ENCODE measurements at places on chromosomes 5 and 9.
A peak's percentile ranks its signal among the peaks of the same experiment; 100 is the strongest.

GRCh38 chr9:136806631-136807201 is 1.0 kb upstream of the RABL6 start:
- DNase-seq, result no peak
- peaks cover 16% of the 10 kb centered on the region for H3K36me3 ChIP-seq
- peaks cover 5% of the 10 kb centered on the region for H3K27me3 ChIP-seq
- peak overlapping the region; percentile 88 for H3K4me3 ChIP-seq
- H3K27ac ChIP-seq, result peak overlapping the region; percentile 45

- DNase-seq, result no peak
- H3K27ac ChIP-seq, result peak overlapping the region; percentile 50
- peaks cover 33% of the 10 kb centered on the region for H3K36me3 ChIP-seq
- H3K4me3 ChIP-seq, result no peak overlapping the region
- H3K4me1 ChIP-seq, result peaks cover 67% of the 10 kb centered on the region
Measured at GRCh38 chr5:1794901-1795290, 4.7 kb downstream of the MRPL36 start.

- DNase-seq, result peak; percentile 41
- H3K4me3 ChIP-seq, result no peak overlapping the region
- H3K4me1 ChIP-seq, result peaks cover 17% of the 10 kb centered on the region
- no peaks in the 10 kb centered on the region for H3K27me3 ChIP-seq
Measured at GRCh38 chr9:72396247-72397091, 31.5 kb upstream of the ZFAND5 start.

DNA sequence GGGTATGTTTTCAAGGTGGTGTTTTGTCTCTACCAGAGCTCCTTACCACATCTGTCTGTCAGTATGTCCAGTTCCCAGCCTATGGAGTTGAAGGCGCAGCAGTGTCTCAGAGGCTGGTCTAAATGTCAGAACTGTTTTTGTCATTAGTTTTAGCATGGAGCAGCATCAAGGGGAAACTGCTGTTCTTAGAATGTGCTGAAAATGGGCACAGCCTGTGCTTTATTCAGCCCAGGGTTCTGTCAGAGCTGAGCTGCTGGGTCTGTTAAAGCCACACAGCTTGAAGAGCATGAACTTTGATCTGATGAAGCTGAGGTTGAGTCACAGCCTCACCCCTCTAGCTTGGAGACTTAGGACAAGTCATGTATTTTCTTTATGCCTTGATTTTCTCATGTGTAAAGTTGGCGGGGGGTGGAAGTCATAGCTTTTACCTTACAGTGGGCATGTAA is 71.9 kb downstream of the RALGPS1 start:
- DNase-seq, result no peak
- peaks cover 14% of the 10 kb centered on the region for H3K4me1 ChIP-seq
- no peak overlapping the region for H3K4me3 ChIP-seq
- no peaks in the 10 kb centered on the region for H3K36me3 ChIP-seq
- no peak overlapping the region for H3K27ac ChIP-seq
- peaks cover 10% of the 10 kb centered on the region for H3K27me3 ChIP-seq

GRCh38 chr5:8456846-8457186 is 587.9 kb downstream of the MTRR start:
- peaks cover 6% of the 10 kb centered on the region for H3K36me3 ChIP-seq
- peak overlapping the region; percentile 95 for H3K4me3 ChIP-seq
- peak overlapping the region; percentile 97 for H3K27ac ChIP-seq
- no peaks in the 10 kb centered on the region for H3K27me3 ChIP-seq

DNA sequence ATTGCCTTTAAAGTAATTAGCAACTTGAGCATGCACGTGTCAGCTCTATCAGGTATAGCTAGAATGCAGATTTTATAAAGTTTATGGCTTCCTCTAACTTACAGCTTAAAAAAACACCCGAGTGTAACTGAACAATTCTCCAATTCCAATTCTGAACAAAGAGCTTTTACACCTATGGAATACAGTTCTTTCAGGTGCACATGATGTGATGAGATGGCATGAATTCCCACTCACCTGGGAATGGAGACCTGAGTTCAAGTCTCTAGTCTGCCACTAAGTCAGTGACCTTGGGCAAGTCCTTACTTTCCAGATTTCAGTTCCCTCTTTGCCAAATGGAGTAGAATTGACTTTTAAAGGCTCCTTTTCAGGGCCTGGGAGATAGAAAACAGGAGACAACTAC is 1.8 kb downstream of the ZFAND5 start:
- peaks cover 11% of the 10 kb centered on the region for H3K27me3 ChIP-seq
- peak overlapping the region; percentile 96 for H3K4me3 ChIP-seq
- no peak for DNase-seq
- H3K36me3 ChIP-seq, result peaks cover 54% of the 10 kb centered on the region

- no peak for DNase-seq
- H3K36me3 ChIP-seq, result no peaks in the 10 kb centered on the region
- no peaks in the 10 kb centered on the region for H3K4me1 ChIP-seq
- no peak overlapping the region for H3K4me3 ChIP-seq
- H3K27ac ChIP-seq, result no peak overlapping the region
- H3K27me3 ChIP-seq, result peaks cover 36% of the 10 kb centered on the region
Measured at GRCh38 chr9:136189394-136190236, 15.3 kb downstream of the LHX3 start.

- H3K27me3 ChIP-seq, result peaks cover 2% of the 10 kb centered on the region
- H3K4me3 ChIP-seq, result no peak overlapping the region
- H3K27ac ChIP-seq, result no peak overlapping the region
- no peaks in the 10 kb centered on the region for H3K4me1 ChIP-seq
- DNase-seq, result no peak
Measured at GRCh38 chr5:166695326-166695725, 1596.1 kb upstream of the WWC1 start.

DNA sequence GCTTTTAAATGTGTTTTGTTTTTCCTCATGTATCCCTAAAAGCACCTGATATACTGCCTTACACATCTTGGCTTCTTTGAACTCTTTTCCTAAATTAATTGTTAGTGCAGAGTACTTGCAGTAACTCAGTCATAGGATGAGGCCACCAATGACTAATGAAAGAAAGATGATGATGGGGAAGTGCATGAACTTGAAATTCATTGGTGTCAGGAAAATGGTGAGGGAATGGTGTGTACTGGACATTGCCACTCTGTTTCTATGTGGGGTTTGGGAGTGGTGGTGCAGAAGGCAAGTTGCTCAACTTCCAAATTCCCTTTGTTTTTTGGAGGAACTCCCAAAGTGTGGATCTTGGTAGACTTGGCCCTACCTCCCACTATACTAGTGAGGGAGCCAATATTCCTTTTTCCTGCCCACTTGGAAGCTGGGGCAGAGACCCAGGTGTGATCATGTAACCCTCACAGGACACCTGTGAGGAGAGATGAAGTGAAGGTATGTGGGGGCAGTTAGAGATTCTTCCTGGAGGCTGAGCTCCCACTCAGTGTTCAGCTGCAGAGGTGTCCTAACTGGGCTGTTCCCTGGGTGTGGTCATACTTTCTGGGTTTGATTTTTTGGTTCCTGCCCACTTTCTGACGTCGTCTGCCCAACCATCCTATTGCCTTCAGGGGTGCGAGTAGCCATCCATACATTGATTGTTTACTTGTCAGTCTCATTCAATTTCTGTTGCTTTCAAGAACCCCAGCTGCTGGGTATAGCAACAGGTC is 298.5 kb downstream of the MAST4 start:
- no peak overlapping the region for H3K27ac ChIP-seq
- no peak for DNase-seq
- H3K4me1 ChIP-seq, result no peaks in the 10 kb centered on the region
- H3K36me3 ChIP-seq, result no peaks in the 10 kb centered on the region

GRCh38 chr9:20512106-20512505 is 110.2 kb downstream of the MLLT3 start:
- peaks cover 2% of the 10 kb centered on the region for H3K27me3 ChIP-seq
- peaks cover 52% of the 10 kb centered on the region for H3K4me1 ChIP-seq
- H3K4me3 ChIP-seq, result peak overlapping the region; percentile 52
- peak; percentile 87 for DNase-seq

DNA sequence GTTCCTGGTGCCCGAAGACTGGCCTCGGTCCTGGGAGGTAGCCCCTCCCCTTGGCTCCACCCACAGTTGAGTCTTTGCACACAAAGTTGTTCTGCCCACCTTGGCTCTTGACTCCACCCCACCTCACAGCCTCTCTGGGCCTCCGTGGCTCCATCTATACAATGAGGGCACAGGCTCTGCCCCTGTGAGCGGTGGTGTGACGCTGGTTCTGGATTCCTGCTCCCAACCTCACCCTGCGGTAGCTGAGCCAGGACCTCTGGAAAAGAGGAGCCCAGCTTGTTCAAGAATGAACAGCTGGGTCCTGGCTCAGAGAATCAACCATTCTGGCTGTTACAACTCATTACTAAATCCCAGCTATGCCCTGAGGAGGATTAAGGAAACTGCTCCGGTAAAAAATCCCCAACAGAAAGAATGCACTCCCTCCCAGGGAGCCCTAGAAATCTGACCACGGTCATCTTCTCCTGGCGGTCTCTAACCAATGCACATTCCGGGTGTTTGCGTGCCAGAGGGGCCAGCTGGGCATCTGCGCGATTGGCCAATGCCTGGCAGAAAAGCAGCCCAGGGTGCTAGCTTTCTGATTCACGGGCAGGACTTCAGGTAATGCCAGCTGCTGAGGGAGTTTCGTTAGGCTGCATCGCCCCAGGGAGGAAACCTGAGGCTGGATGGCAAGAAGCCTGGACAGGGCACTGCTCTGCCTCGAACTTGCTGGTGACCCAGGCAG is 9.9 kb upstream of the GRHPR start:
- H3K4me1 ChIP-seq, result peaks cover 36% of the 10 kb centered on the region
- H3K27me3 ChIP-seq, result no peaks in the 10 kb centered on the region
- peak overlapping the region; percentile 17 for H3K4me3 ChIP-seq
- no peaks in the 10 kb centered on the region for H3K36me3 ChIP-seq

- H3K4me3 ChIP-seq, result no peak overlapping the region
- H3K36me3 ChIP-seq, result no peaks in the 10 kb centered on the region
- no peak overlapping the region for H3K27ac ChIP-seq
- no peaks in the 10 kb centered on the region for H3K4me1 ChIP-seq
Measured at GRCh38 chr9:30713243-30713642, 1671.2 kb upstream of the ACO1 start.

- no peak overlapping the region for H3K27ac ChIP-seq
- peaks cover 14% of the 10 kb centered on the region for H3K36me3 ChIP-seq
- no peak overlapping the region for H3K4me3 ChIP-seq
- no peak for DNase-seq
- H3K27me3 ChIP-seq, result no peaks in the 10 kb centered on the region
Measured at GRCh38 chr5:79691007-79691406, 1.4 kb downstream of the CMYA5 start.

DNA sequence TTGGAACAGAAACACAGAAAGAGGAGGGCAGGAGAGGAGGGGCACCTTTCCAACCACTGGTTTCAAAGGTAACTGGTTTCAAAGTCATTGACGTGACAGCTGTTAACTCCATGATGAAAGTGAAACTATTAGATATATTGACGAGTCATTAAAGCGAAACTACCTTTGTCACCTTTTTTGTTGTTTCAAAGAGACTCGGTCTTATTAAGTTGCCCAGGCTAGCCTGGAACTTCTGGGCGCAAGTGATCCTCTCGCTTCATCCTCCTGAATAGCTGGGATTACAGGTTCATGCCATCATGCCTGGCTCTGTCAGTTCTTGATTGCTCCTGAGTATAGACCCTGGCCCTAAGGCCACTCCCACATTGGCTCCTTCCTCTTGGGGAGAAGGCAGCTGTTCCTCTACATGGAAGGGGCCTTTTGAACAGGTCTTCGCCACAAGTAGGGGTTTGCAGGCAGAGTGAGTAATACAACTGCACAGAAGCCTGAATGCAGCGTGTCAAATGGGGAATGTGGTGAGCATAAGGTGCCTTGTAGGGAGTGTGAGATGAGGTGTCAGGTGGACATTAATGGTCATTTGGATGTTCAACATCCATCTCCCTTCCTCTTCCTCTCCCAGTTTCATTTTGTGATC is 3.4 kb upstream of the F12 start:
- H3K36me3 ChIP-seq, result no peaks in the 10 kb centered on the region
- DNase-seq, result no peak
- no peak overlapping the region for H3K27ac ChIP-seq
- no peak overlapping the region for H3K4me3 ChIP-seq
- 0 out of 2 replicates have a peak, but pooled peaks cover 7% of the 10 kb centered on the region for H3K4me1 ChIP-seq
- peaks cover 18% of the 10 kb centered on the region for H3K27me3 ChIP-seq

GRCh38 chr9:126663661-126664072 is 49.9 kb downstream of the LMX1B start:
- peaks cover 31% of the 10 kb centered on the region for H3K27me3 ChIP-seq
- H3K27ac ChIP-seq, result no peak overlapping the region
- H3K4me1 ChIP-seq, result no peaks in the 10 kb centered on the region

DNA sequence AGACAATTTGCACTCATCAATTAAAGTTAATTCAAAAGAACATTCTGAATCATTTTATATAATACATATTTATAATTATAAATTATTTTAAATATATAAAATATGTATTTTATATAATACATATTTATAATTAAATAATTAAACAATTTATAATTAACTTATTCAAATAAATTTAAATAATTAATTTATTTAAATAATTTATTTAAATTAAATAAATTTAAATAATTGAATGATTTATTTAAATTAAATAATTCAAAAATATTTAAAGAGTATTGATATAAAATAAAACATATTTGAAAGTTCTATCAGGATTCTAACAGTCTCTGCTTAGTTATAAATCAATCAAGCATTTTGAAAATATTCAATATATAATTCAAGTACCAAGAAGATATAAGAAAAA is 775.5 kb upstream of the CTNND2 start:
- no peak overlapping the region for H3K4me3 ChIP-seq
- no peak for DNase-seq
- H3K36me3 ChIP-seq, result no peaks in the 10 kb centered on the region
- H3K27me3 ChIP-seq, result no peaks in the 10 kb centered on the region

DNA sequence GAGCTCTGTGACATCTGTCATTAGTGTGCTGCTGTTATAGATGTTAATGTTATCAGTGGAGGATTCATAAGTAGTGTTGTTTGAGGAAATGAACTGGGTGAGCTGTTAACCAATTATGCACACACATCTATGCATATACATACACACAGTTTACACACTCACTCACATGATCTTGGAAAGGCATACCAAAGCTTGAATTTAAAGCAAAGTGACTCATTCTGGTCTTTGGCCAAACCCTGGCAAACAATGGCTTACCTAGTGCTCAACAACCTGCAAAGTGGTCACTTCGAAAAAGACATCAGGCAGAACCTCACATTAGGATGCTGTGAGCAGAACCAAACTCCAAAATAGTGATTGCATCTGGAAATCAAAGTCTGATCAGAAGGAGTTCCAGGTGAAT is 1037.3 kb upstream of the CDH6 start:
- no peak overlapping the region for H3K27ac ChIP-seq
- H3K4me3 ChIP-seq, result no peak overlapping the region
- H3K27me3 ChIP-seq, result no peaks in the 10 kb centered on the region
- peaks cover 4% of the 10 kb centered on the region for H3K36me3 ChIP-seq
- no peaks in the 10 kb centered on the region for H3K4me1 ChIP-seq
- no peak for DNase-seq

GRCh38 chr9:76103531-76104315 is 213.2 kb downstream of the PCSK5 start:
- no peaks in the 10 kb centered on the region for H3K36me3 ChIP-seq
- no peaks in the 10 kb centered on the region for H3K27me3 ChIP-seq
- H3K27ac ChIP-seq, result no peak overlapping the region
- no peak for DNase-seq
- no peak overlapping the region for H3K4me3 ChIP-seq

GRCh38 chr9:98575379-98576346 is 133.1 kb downstream of the GABBR2 start:
- H3K27me3 ChIP-seq, result peaks cover 9% of the 10 kb centered on the region
- peak; percentile 47 for DNase-seq
- H3K4me1 ChIP-seq, result peaks cover 25% of the 10 kb centered on the region

- no peak for DNase-seq
- H3K27ac ChIP-seq, result no peak overlapping the region
- no peaks in the 10 kb centered on the region for H3K27me3 ChIP-seq
- no peak overlapping the region for H3K4me3 ChIP-seq
- no peaks in the 10 kb centered on the region for H3K4me1 ChIP-seq
Measured at GRCh38 chr5:2666081-2666480, 85.4 kb downstream of the IRX2 start.
